ENCODE measurements at places on chromosomes 5 and 9.

- no peak for DNase-seq
These were observed 40.4 kb downstream of the GLIS3 start for GRCh38 chr9:4259489-4259888.

- DNase-seq = no peak
These were observed 34.0 kb downstream of the B4GALT1 start for GRCh38 chr9:33133186-33133585.

DNA sequence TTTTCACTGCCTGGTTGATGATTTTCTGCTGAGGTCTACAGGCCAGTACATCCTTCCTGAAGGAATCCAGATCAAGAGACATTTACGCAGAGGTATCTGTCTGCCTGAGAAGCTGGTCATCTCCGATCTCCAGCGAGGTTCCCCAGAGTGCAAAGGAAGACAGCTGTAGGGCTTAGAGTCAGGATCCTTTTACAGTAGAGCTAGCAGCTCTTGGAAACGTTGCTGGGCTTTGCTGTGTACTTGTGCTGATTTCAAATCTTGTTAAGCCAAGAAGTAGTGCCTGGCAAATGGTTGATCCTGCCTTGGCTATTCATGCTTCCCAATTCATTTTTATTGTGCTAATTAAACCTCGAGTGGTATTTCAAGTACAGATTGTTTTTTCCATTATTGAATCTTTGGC is 48.9 kb downstream of the NTRK2 start:
- DNase-seq = no peak

- no peak for DNase-seq
These were observed 612.6 kb downstream of the PSAT1 start for GRCh38 chr9:78909566-78909965.

DNA sequence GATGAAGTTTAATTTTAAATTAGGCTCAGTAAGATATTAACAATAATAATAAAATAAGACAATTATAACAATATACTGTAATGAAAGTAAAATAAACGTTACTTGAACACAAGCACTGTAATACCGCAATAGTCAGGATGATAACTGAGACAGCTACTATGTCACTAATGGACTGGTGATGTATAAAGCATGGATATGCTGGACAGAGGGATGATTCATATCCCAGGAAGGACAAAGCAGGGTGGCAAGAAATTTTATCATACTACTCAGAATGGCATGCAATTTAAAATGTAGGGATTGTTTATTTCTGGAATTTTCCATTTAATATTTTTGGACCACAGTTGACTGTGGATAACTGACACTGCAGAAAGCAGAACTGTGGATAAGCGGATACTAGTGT is 196.9 kb downstream of the VPS13A start:
- DNase-seq = no peak

DNA sequence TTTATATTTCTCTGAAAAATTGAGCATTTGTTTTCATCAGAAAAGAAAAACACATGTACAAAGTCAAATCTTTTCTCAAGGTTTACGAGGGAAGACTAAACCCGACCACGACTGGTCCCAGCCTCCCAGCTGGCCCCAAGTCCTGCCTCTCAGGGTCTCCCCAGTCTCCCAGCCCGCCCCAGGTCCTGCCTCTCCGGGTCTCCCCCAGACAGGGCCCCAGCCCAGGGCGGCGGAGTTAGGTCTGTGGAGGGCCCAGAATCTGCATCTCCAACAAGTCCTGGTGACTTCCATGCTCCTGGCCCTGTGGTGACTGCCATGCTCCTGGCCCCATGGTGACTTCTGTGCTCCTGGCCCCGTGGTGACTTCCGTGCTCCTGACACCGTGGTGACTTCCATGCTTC is 359.9 kb downstream of the IRX2 start:
- DNase-seq = no peak

- DNase-seq = no peak
These were observed 167.3 kb upstream of the IRX1 start for GRCh38 chr5:3428334-3428733.

- no peak for DNase-seq
These were observed 417.1 kb downstream of the CSNK1G3 start for GRCh38 chr5:123929055-123929474.

DNA sequence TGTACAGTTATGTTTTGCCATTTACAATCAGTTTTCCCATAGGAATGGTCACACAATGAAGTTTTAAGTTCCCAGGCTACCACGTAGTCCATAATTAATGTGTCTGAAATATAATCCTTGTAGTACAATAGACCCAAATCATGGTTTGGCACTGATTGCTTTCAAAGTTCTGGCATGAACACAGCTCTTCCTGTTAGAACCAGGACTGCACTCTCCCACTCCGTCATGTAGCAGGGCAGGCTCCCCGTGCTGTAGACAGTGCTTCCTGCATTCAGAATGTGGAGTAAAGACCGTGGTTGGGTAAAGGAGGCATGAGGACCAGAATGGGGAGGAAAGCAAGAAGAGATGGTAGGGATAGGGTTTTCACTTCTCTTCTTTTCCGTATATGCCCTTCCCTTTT is 4.0 kb downstream of the SEC61B start:
- no peak for DNase-seq

GRCh38 chr5:180637962-180638680 is 11.3 kb downstream of the FLT4 start:
- DNase-seq = no peak

DNA sequence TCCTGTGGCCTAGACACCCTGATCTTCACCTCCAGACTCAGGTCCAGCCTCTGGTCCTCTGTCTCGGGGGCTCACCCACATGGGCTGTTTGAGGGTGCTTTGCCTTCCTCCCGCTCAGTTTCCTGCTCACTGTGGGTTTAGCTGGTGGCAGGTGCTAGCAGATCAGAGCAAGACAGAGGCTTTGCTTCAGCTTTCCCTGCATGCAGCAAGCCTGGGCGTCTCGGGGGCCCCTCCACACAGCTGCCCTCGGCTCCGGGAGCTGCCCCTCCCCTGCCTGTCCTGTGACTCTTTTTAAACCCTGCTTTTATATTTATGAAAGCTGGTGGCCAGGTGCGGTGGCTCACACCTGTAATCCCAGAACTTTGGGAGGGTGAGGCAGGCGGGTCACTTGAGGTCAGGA is 14.6 kb downstream of the MRPL36 start:
- no peak for DNase-seq

GRCh38 chr5:1474866-1475543 is 29.8 kb upstream of the SLC6A3 start:
- no peak for DNase-seq

GRCh38 chr9:100401042-100401441 is 25.9 kb upstream of the MSANTD3 start:
- no peak for DNase-seq

- DNase-seq = no peak
These were observed 294.9 kb downstream of the NR3C1 start for GRCh38 chr5:143108498-143109128.

DNA sequence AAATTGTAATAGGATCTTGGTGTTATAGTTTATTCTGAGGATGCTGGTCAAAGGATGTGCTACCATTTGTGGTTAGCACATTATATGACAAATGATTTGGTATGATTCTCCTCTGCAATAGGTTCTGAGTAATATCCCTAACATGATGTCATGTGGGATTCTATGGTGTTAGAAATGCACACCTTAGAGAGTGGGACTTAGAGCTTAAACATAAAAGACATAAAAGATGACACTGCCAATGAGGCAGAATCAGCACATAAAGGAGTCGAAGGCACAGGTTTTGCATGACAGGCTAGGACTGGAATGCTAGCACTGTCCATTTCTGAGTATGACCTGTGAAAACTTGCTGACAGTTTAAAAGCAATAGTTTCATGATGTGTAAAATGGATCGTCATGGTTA is 100.4 kb downstream of the OSTF1 start:
- no peak for DNase-seq

- no peak for DNase-seq
These were observed 19.6 kb upstream of the LAMC3 start for GRCh38 chr9:130989391-130989790.

DNA sequence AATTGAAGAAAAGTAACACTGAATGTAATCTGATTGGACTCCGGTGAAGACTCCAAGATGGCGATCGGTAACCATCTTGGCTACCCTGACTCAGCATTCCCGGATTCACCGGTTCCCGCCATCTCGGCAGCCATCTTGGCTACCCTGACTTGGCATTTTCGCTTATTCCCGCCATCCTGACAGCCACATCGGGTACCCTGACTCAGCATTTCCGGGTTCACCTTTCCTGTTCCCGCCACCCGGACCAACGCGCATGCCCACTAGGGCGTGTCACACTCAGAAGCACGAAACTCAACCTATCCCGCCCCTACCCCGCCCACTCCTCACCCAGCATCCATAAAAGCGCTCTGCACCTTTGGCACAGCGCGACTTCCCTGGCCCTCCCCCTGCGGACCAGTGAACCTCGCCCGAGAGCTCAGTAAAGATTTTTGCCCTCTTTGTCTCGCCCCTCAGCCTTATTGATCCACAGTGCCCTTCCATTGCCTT is 17.2 kb downstream of the SPTLC1 start:
- no peak for DNase-seq

GRCh38 chr5:32932241-32932935 is 221.3 kb downstream of the NPR3 start:
- no peak for DNase-seq

GRCh38 chr9:68747043-68747533 is 42.0 kb downstream of the PIP5K1B start:
- no peak for DNase-seq

- DNase-seq = no peak
These were observed 177.2 kb downstream of the GNAQ start for GRCh38 chr9:77854258-77854915.

- DNase-seq = no peak
These were observed 280.3 kb downstream of the NPR3 start for GRCh38 chr5:32991421-32991815.
